Activated CD8-positive, alpha-beta memory T cell treated with anti-CD3 and anti-CD28 coated beads, Interleukin-2, amount 10 ng/mL, durations not matched to agents 7 days and 5 days (primary cell): ENCODE measurements at places on chromosomes 16 and 17.

GRCh38 chr16:6510261-6510660 is 822.4 kb upstream of the RBFOX1 start:
- no peak for DNase-seq

GRCh38 chr17:57750895-57751294 is 5.8 kb upstream of the CCDC182 start:
- DNase-seq, result no peak

DNA sequence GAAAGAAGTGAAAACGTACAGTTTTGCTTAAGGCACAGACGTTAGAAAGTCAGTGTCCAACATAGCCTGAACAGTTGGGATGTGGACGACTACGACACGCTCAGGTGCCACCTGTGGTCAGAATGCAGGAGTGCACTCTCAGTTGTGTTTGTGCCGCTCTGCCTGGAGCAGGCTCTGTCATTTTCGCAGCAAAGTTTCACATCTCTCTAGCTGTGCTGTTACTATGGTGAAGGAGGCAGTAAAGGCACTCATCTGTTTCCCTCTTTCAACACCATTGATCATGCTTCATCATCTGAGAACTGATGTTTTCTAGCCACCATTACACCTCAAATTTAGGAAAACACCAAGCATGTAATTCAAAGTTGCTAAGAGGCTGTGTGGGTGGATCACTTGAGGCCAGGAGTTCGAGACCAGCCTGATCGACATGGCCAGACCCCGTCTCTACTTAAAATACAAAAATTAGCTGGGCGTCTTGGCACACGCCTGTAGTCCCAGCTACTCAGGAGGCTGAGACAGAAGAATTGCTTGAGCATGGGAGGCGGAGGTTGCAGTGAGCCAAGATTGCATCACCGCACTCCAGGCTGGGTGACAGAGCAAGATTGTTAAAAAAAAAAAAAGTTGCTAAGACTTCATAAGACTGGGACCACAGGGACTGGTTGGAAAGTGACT is 44.9 kb upstream of the DNAJA2 start:
- peak; percentile 77 for DNase-seq

DNA sequence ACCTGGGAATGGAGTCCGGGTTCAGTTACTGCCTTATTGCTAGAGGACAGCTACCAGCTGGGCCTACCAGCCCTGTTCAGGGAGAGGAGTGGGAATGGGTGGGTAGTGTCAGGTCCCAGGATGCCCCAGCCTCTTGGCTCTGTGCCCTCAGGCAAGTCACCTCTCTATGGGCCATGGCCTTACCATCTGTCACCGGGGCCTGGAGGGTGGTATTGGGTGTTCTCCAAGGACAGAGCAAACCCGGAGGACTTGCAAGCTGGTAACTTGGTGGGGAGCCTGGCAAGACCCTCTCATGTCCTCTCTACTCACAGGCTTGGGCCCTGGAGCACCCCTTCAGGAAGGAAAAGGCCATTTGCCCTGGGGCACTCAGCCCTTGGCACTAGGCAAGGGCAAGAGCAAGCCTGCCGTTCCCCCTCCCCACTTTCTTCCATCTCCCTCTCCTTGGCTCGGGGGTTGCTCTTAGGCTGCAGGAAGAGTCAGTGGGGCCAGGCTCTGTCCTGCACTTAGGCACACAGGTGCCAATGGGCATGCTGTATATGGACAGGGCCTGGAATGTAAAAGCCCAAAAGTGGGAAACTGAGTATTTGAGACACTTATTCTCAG is 170.0 kb upstream of the ZNF267 start:
- no peak for DNase-seq

- no peak for DNase-seq
These were observed 73.6 kb upstream of the MRTFB start for GRCh38 chr16:13997526-13997925.

DNA sequence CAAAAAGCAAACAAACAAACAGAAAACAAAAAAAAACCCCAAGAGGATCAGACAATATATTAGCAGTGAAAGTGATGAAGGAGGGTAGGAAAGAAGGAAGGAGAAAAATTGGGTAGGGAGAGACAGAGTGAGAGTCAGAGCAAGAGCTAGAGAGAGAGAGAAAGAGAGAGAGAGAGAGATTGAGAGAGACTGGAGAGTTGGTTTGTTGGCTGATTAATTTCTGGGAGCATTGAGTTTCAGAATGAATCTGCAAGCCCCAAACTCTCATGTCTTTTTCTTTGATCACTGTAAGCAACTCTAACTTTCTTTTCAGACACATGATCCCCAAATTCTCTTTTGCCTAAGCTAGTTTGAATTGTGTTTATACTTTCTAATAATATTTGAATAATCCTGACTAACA is 388.1 kb downstream of the SHISA9 start:
- no peak for DNase-seq

- DNase-seq, result no peak
These were observed 23.9 kb upstream of the CAPNS2 start for GRCh38 chr16:55542459-55543082.

DNA sequence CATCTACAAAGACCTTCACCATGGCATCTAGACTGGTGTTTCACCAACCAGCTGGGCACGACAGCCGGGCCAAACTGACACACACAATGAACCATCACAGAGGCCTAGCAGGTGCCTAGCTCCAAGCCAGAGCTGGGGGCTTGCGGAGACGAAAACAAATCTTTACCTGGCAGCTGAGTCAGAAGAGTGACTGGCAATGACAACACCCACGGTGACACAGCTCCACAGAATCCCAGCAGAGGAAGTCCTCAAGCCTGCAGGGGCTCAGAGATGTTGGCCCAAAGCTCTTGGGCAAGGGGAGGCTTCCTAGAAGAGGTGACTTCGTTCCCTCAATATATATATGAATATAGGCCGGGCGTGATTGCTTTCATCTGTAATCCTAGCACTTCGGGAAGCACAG is 5.1 kb downstream of the MMP25 start:
- DNase-seq, result no peak

GRCh38 chr17:82544431-82545070 is 25.0 kb downstream of the FOXK2 start:
- DNase-seq, result no peak

GRCh38 chr17:74671031-74671771 is 41.5 kb downstream of the CD300LF start:
- peak; percentile 82 for DNase-seq

DNA sequence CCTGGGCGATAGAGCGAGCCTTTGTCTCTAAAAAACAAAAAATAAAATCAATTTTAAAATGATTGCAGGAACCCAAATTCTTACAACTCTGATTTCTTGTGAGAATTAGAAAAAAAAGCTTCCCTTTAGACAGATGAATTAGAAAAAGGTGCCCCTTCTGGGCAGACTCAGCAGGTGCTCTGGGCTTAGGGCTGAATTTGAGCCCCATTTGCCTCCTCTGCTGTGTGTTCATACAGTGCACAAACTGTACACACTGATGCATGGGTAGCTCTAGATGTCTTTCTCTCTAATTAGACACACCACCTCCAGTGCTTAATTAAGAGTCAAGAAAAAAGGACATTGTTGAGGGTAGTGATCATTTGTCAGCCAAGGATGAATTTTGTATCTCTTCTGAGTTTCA is 38.5 kb upstream of the NOL11 start:
- DNase-seq, result no peak

GRCh38 chr17:2828397-2829038 is 32.3 kb downstream of the RAP1GAP2 start:
- peak; percentile 82 for DNase-seq

- DNase-seq, result no peak
These were observed 13.3 kb downstream of the CES4A start for GRCh38 chr16:67001726-67002125.

- no peak for DNase-seq
These were observed 7.2 kb upstream of the AATK start for GRCh38 chr17:81173052-81173761.

- no peak for DNase-seq
These were observed 602.7 kb upstream of the CDH5 start for GRCh38 chr16:65763640-65764305.

DNA sequence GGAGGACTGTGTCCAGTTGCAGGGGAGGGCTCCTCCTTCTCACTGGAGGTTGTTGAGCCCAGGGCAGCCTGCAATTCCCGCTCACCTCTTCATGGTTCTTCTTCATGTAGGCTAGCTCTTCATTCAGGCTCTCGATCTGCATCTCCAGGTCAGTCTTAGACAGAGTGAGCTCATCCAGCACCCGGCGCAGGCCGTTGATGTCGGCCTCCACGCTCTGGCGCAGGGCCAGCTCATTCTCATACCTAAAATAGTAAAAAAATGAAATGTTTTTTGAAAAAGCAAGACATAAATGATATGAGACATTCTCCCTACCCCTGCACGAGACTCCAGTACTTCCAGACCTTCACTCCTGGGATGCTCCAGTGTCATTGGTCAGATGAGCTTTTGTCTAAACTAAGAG is 2.2 kb downstream of the KRT13 start:
- no peak for DNase-seq

DNA sequence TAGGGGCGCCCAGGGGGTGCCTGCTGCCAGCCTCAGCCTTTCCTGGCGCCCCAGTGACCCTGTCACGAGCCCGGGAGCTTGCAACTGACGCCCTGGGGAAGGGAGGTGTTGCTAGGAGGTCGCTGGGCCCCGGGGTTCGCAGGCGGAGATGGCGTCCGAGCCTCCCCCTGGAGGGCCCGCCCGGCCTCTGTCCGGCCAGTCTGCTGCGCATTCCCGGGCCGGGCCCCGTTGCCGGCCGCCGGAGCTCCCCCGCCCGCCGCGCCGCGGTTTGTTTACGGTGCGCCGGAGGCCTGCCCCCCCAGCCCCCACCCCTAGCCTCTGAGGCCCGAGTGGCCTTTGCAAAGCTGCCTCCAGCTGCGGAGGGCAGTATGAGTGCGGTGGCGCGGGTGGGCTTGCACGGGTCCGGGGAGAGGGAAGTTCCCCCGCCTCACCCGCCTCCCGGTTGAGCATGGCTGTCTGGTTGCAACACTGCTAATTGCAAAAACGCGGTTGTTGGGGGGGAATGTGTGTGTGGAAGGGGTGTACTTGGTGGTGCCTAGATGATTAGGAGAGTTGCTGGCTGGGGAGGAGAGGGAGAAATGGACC is 514 bp downstream of the THRA start:
- DNase-seq, result peak; percentile 50

- DNase-seq, result no peak
These were observed 8.3 kb downstream of the ALOX15B start for GRCh38 chr17:8046929-8047768.

DNA sequence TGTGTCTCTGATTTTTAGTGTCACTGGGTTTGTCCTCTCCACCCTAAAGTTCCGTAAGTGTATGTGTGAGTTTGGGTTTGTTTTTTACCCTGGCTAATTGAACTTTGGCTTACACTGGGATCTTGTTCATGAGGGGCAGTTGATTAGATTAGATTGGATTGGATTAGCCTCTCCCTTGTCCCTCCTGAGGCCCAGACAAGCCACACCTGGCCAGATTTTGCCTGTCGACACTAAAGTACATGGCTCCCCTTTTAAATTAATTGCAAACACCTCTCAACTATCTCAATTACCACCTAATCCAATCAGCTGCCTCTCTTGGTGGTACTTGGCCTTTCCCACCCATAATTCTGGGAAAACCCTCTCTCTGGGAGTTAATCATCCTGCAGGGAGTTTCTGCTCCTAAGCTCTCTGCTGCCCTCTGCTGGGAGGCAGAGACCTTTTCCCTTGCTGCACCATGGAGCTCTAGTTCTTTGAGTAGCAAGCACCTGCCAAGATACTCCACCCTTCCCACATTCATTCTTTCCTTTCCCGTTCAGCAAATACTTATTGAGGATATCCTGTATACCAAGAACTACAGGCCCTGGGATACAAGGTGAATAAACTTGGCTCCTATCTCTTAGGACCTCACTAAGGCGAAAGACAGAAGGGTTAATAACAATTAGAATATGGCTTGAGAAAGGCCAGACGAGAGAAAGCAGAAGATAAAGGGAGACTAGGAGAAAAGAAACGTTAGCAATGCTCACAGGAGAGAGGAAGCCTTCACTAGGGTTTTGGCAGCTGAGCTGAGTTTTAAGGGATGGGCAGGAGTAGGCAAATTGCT is 60.0 kb upstream of the MPHOSPH6 start:
- peak; percentile 67 for DNase-seq

DNA sequence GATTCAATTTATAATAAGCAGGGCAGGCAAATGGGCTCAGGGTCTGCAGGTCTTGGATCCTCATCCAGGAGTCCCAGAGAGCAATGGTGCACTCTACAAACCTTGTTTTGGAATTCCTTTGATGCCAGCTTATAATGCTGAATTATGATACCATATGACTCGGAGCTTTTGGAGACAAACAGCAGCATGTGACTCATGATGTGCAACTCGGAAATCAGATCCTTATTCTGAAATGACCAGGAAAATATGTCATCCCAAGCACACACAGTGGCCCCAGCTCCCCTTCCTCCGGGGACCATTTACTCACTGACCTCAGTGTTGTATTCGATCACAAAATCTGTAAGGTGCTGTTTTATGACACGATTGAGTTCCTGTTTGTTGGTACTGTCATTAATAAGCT is 20.2 kb upstream of the UMOD start:
- DNase-seq, result no peak

GRCh38 chr16:17412221-17412620 is 58.5 kb downstream of the XYLT1 start:
- DNase-seq, result no peak

DNA sequence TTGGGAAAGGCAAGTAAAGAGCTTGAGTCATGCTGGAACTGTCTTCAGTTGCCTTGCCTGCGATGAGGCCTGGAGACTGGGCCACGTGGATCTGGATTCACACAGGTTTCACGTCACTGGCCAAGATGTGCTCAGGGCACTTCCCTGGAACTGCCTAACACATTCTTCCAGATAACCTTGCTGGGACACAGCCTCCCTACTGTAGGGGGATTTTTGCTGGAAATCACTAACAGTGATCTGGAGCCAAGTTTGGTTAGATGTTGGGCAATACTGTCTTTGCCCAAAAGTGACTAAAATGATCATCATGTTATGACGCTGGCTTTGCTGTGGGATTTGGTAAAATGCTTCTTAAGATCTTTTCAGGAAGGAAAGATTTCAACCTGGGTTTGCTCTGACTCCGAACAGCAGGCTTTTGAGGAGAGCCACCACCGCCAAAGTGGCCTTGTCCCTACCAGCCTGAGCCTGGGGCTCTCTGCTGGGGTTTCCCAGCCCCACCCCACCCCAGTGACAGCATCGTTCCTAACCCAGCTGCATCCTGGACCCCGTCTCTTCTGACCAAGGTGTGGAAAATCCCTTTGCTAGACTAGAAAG is 14.7 kb downstream of the C1QTNF1 start:
- no peak for DNase-seq

DNA sequence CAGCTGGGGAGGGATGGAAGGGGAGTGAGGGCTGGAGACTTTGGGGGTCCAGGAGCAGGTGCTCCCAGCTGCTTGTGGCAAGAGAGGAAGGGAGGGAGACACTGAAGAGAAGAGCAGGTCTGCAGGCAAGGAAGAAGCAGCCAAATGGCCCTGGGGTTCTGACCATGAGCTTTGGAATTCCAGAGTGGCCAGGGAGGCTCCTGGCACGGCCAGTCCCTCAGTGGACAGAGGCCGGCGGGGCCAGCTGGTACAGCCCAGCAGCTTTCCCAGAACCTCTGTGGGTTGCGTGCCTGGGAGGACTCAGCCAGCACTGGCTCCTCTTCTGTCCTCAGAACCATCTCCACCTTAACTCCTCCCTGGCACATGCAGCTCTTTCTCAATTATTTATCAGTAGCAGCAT is 233.0 kb downstream of the MSI2 start:
- DNase-seq, result no peak
